CD4-positive, alpha-beta T cell treated with Interleukin-2 at 100 ng/mL for 4 hours (primary cell): ENCODE measurements at places on chromosomes 12 and 14.

DNA sequence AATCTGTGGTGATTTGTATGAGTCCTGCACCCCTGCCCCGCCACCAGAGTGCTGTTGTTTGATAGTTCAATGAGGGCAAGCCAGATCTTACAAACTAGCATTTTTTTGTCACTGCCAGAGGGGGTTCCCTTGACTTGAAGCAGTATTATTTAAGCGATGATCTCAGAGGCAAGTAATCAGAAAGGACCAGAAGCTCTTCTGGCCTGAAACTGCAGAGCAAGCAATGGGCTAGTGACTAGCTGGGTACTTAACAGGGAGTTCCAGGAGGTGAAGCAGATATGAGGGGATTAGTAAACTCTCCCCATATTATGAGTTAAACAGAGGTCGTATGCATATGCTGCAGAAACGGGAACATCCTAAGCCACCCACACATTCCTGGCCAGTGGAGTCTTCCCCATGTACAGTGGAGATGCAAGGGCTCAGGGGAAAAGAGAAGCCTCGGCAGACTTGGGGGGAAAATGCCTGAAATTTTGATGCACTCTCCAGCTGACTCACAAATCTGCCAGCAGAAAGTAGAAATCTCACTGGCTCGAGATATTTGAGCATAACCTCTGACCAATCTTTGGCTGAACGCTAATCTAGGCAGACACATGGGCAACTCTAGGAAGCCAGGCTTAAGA lies 8.3 kb upstream of the CRACR2A start:
- no peak for DNase-seq

GRCh38 chr12:11677093-11677492 lies 27.6 kb downstream of the ETV6 start:
- no peak for DNase-seq

DNA sequence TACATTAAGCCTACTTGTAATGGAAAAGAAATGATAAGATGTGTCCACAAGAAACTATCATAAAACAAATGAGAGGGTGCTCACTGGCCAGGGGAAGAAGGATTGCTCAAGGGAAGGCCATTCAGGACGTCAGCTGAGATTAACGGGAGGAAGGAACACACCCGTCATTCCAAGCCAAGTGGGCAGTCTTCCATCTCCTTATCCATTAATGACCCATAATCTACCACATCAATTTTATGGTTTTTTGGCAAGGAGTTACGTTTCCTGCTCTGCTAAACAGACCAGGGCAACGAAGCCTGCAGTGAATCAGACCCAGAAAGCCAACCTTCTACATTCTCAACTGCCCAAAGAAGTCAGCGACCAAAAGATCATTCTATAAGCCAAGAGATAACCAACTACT lies 25.1 kb downstream of the PRKAB1 start:
- no peak for DNase-seq

GRCh38 chr12:662566-663292 lies 516 bp downstream of the NINJ2 start:
- no peak for DNase-seq

DNA sequence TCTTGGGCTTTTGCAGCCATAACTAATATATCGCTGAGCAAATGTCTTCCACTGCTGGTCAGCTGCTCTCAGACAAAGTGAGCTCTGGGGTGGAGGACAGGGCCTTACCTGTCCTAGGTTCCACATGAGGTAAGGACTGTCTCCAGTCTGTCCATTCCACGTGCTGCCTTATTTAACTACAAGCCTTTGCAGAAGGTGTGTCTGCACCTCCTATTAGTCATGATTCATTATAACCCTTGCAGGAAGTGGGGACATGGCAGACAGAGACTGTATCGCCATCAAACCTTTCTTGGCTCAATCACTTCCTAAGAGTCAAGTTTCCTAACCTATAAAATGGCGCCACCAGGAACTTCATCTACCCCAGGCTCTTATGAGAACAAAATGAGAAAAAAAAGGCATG lies 46.9 kb downstream of the SLC25A47 start:
- DNase-seq: no peak

DNA sequence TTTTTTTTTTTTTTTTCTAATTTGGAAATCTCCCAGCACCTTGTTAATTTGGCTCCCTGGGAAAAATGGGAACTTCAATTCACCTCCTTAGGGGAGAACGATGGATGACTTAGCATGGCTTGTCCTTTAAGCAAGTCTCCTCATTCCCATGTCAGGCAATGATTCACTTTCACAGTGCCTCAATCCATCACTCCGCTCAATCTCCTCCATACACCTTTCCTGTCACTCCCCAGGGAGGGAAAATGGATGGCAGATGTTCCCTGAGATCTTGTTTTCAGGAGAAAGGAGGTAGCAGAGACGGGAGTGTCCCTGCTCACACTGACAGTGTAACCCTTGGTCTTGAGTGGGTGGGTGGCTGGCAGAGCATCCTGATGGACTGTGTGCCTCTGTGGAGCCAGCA lies 51.0 kb downstream of the SLC8A3 start:
- DNase-seq: no peak

DNA sequence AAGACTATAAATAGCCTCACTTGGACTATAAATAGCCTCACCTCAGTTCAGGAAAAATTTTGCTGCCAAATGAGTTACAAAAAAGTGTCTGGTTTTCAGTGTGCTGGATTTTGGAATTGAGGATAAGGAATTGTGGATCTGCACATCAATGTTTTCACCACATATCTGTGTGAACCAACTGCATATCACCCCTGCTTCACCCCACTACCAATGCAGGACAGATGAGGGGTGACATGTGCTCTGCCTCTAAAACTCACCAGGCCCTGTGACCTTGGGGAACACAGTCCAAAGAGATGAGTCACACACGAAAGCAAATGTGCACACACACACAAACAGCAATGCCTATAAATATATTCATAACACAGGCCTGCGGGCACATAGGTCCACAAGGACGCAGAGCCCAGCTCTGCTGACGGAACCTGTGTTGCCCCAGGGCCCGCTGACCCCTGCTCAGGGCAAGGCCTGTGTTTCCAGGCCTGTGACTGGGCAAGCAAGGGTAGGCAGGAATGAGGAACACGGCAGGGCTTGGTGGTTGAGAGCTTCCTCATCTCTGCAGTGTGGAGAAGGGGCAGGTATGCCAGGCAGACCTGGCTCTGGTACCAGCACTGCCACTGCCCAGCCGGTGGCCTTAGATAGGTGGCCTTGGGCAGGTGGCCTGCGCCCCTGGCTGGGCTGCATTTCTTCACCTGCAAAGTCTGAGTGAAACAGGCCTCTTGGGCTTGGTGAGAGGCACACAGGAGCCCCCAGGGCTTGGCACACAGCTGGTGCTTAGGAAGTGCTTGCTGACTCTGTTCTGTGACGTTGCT lies 82.4 kb downstream of the ARL6IP4 start:
- no peak for DNase-seq

DNA sequence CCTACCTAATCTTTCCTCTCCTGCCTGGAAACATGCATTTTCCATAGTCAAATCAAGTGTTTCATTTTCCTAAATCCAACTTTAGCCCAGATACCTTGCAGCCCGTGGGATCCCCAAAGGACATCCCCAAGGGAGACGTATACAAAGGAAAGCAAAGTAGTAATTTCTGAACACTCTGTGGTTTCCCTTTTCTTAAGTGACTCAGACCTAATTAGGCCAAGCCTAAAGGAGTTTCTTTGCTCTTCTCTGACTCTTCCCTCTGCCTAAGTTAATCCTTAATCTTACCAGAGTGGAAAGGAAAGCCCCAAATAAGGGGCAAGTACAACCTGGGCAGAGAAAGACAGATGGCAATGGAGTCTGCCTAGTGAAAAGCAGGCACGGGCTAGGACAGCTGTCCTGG lies 250.3 kb downstream of the SPTSSA start:
- DNase-seq: no peak

- DNase-seq: no peak
Observed at GRCh38 chr12:102521662-102522277, 41.4 kb upstream of the IGF1 start.

- DNase-seq: no peak
Observed at GRCh38 chr12:46456356-46457334, 84.1 kb upstream of the SLC38A2 start.

GRCh38 chr14:103099081-103099732 lies 4.7 kb downstream of the EXOC3L4 start:
- no peak for DNase-seq

DNA sequence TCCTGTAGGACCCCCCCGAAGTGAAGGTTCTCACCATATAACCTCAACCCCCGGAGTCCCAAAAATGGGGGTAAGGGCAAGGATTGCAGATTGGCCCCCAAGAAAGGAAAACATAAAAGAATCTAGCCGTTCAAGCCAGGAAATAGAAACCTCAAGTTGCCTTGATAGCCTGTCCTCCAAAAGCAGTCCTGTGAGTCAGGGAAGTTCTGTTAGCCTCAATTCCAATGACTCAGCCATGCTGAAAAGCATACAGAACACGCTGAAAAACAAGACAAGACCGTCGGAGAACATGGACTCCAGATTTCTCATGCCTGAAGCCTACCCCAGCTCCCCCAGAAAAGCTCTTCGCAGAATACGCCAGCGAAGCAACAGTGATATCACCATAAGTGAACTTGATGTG lies 344.2 kb upstream of the RGS6 start:
- DNase-seq: no peak

DNA sequence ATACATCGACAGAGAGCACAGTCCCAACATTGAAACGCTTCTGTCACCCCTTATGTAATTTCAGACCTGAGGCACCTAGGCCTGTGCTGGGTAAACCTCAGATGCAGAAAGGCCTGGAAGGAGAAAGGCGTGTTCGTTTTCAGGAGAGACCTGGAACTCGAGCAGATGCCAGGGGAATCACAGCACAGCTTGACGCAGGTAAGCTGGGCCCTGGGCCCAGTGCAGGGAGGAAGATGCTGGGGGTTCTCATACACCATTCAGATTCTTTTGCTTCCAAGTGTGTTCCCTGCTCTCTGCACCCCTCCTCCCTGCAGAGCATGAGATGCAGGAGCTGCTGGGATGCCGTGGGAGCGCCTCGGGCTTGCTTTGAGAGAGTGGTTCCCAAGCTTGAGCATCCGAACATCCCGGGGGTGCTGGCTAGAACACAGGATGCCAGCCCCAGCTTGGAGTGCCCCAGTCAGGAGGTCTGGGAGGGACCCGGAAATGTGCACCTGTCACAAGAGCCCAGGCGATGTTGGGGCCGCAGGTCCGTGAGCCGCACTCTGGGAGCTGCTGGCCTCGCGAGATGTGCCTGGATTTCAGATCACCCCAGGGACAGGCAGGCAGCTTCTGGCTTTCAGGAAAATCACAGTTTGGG lies 35.9 kb downstream of the FZD10 start:
- DNase-seq: no peak

DNA sequence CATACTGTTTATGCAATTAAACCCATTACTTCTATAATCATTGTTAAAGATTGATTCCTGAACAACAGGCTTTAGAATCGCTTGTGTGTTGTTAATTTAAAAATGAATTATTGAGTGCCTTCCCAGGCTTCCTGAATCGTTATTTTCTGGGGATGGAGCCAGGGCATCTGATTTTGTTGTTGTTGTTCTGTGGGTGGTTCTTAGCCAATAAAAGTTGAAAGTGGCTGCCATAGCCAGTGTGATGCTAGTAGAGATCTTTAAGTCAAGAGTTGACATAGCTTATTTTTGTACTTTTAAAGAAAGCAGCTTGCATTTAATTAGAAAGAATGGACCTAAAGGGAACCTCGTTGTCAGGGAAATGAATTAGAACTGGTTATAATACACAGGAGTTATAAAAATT lies 6.4 kb downstream of the GOLGA5 start:
- DNase-seq: no peak

GRCh38 chr12:77299910-77300669 lies 234.7 kb upstream of the E2F7 start:
- no peak for DNase-seq

DNA sequence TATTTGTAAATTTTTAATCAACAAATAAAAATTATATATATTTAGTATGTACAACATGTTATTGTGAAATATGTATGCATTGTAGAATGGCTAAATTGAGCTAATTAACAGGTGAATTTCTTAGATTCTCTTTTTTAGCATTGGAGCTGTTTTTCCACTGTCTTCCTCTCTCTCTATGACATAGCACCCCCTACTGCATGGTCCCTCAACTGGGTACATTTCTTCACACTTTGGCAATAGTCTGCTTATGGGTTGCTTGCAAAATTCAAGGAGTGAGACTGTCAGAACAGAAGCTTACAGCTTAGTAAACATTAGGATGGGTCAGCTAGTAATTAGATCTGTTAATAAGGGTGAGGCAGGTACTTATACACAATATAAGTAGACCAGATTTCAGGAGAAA lies 658.5 kb upstream of the MGAT4C start:
- no peak for DNase-seq

DNA sequence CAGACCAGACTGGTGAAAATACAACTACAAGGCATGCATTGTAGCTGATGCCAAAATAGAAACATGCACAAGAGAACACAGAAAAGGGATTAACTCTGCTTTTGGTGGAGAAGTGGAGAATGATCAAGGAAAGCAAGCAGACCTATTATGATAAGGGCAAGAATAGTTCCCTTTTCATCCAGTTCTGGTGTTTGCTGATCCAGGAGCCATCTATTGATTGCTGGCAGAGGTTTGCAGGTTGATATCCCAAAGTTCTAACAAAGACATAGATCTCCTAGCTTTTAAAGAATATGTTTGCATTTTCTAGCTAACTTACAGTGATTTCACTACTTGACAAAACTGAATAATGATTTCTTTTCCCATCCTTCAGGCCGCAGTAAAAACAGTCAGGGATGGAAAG lies 166.2 kb upstream of the CDKN3 start:
- no peak for DNase-seq

DNA sequence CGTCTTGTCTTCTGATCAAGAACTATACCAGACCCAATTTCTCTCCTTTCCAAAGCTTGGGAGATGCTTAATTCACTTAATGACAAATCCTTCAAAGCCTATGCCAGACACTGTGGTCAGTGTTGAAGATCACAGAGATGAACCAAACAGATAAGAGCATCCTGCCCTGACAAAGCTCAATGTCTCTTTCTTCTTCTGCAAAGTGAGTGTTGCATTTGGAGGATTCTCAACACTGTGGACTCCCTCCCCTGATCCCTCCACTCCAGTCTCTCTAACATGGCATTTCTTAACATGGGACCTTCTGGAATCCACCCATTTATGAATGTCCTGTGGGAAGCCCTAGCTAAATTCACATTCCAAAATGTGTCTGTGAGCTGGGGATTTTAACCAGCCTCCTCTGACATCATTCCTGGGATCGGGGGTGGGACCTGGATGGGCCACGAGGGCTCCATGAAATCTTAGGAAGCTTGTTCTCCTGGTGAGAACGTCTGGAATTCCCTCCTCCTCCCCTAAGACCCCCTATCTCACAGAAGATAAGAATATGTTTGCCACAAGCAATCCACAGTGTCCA lies 20.3 kb downstream of the SYNE3 start:
- DNase-seq: peak; percentile 49

- no peak for DNase-seq
Observed at GRCh38 chr14:44070046-44070445, 437.0 kb downstream of the FSCB start.

GRCh38 chr12:115897729-115898128 lies 379.8 kb downstream of the MED13L start:
- DNase-seq: no peak
